Lung (tissue), 17 donors: ENCODE measurements at places on chromosomes 4 and X. TPM values are rescaled to one million over a fixed set of nuclear protein-coding genes. Genes with fewer than 3 reads are reported as not detected.

Gene STOX2
- polyA plus RNA-seq: 2.0 TPM

Gene FAM236A
- polyA plus RNA-seq: not detected

Gene SMIM10L2A
- polyA plus RNA-seq: 0.48 TPM

Gene CDX4
- not detected for polyA plus RNA-seq

Gene CXorf58
- 0.12 TPM for polyA plus RNA-seq
